Neural progenitor cell (in vitro differentiated cells): ENCODE measurements at places on chromosomes 7 and 10. TPM values are rescaled to one million over a fixed set of nuclear protein-coding genes. Genes with fewer than 3 reads are reported as not detected.

TCAF2 gene
- 0.03 and 0.22 TPM in 2 replicates for total RNA-seq

GRCh38 chr10:110717781-110718589 lies 73.8 kb downstream of the RBM20 start:
- no peak for DNase-seq

TMEM236 gene
- 0.06 TPM in 1 of 2 replicates, not detected in the other for total RNA-seq

DNA sequence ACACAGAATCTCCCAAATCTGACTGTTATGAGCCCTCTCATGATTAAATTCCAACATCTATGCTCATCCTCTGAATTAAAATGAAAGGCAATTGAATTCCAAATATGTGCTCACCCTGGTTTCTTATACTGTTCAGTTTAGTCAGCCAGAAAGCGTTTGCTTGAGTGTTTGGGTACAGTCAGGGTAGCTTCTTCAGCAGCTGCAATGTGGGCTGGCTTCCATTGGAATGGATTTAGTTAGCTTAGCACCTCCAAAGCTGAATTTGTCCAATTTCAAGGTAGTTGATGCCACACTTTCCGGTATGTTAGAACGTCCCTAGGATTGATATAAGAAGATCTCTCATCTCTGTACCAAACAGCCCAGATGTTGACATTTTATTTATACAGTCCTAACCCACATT lies 9.3 kb downstream of the KLHL7 start:
- DNase-seq, result no peak

- DNase-seq, result no peak
Observed at GRCh38 chr7:91379236-91379635, 115.0 kb downstream of the FZD1 start.

DNA sequence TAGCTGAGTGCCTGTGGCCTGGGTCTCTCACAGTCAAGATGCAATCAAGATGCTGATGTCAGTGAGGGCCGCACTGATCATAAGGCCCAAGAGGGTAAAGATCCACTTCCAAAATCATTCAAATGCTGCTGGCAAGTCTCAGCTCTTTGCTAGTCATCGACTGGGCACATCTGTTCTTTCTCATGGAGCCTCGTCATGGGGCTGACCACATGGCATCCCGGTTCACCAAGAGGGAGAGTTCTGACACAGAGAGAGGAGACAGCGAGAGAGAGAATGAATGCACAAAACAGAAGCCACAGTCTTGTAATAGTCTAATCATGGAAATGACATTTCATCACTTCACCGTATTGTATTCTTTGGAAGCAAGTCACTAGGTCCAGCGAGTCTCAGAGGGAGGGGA lies 1067.5 kb upstream of the C7orf33 start:
- DNase-seq, result no peak

GRCh38 chr7:13560441-13560840 lies 429.0 kb downstream of the ETV1 start:
- no peak for DNase-seq

FGL2 gene
- not detected in 2 replicates for total RNA-seq

GRCh38 chr7:96962221-96962885 lies 43.0 kb upstream of the DLX6 start:
- DNase-seq, result no peak

GRCh38 chr10:11930312-11930978 lies 107.3 kb downstream of the PROSER2 start:
- DNase-seq, result no peak

MYL10 gene
- total RNA-seq, result not detected in 2 replicates

- DNase-seq, result no peak
Observed at GRCh38 chr10:127146661-127147060, 49.7 kb downstream of the INSYN2A start.

DRGX gene
- not detected in 2 replicates for total RNA-seq

GRCh38 chr10:10591715-10592341 lies 425.8 kb upstream of the CELF2 start:
- peak; percentile 16 for DNase-seq

DNA sequence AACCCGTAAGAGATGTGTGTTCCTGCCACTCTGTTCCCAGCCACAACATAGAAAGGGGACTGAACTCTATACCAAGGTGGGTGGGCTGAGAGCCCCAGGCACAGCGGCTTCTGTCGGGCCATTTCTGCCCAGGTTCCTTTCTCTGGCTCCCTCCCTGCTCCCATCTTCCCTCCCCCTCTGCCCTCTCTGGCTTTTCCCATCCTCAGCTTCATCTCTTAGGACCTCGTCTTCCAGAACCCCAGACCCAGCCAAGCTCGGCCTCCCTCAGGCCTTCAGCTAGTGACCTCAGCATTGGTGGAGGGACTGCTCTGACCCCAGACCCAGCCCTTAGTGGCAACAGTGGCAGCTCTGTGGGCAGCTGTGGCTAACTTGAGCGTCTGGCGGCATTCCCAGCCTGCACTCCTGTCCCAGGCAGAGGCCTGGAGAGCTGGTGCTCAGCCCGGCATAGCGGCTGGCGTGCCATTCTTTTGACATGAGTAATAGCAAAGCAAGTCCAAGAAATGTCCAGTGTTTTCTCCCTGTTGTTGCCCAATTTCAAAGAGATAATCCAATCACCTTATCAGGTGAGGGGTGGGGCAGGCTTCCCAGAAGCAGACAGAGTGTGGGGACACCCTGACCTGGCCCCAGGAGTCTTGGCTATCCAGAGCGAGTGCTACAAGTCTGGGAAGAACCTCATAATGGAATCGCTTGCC lies 15.9 kb downstream of the PTPRE start:
- no peak for DNase-seq

DNA sequence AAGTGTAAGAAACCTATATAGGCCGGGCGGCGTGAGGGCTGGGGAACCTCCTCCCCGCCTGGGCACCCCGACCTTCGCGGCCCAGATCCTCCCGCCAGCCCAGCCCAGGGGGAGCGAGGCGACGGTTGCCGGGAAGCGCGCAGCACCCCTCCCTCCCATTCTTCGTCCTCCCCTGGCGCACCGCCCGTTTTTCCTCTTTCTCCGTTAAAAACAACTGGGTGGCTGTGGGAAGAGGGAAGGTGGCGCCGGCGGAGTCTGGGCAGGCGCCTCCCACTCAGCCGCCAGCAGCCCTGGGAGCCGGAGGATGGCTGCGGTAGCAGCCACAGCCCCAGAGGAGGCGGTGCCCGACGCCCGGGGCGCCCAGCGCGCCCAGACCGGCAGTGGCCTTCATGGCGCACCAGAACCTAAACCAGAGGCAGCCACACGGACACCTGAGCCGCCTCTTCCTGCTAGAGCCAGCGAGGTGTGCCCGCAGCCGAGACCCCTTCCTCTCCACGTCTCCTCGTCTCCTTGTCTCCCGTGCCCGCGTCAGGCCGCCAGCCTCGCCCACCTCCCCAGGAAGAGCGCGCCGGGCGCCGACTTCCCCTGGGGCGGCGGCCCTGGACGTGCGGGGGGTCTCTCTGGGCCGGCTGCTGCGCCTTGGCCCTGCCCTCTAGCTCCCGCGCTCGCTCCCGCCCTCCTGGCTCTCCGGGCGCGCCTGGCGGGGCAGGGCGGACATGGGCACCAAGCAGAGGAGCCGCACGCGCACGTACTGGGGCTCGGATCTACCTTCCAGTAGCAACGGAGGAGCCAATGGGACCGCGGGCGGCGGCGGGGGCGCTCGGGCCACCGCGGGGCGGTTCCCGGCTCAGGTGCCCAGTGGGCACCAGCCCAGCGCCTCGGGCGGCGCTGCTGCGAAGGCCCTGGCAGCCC lies 32.8 kb upstream of the SFTPD start:
- DNase-seq, result peak; percentile 71

HECW1 gene
- 0.11 and 0.28 TPM in 2 replicates for total RNA-seq

GRCh38 chr7:123569352-123570010 lies 11.9 kb upstream of the NDUFA5 start:
- DNase-seq, result no peak

GRCh38 chr7:3551536-3551935 lies 250.5 kb downstream of the SDK1 start:
- no peak for DNase-seq

OR6B1 gene
- total RNA-seq, result not detected in 2 replicates

RBP4 gene
- total RNA-seq, result 0.28 TPM in 1 of 2 replicates, not detected in the other

LRMDA gene
- total RNA-seq, result 5.2 TPM in 1 of 2 replicates, not detected in the other

GRCh38 chr7:8209353-8209752 lies 52.6 kb downstream of the ICA1 start:
- no peak for DNase-seq

CYP2C19 gene
- total RNA-seq, result not detected in 2 replicates
